ENCODE measurements at places on chromosomes 6 and 20. TPM values are rescaled to one million over a fixed set of nuclear protein-coding genes. Genes with fewer than 3 reads are reported as not detected.

The EZR gene
- total RNA-seq = 132 TPM

The TRMT11 gene
- 27.3 TPM for total RNA-seq

The TENT5A gene
- total RNA-seq = 4.2 TPM

The COL9A3 gene
- total RNA-seq = 4.1 TPM

The SLC17A1 gene
- not detected for total RNA-seq

The GSTA2 gene
- 0.14 TPM for total RNA-seq

The SOBP gene
- 4.1 TPM for total RNA-seq

The DNMT3B gene
- 2.7 TPM for total RNA-seq

The LTB gene
- total RNA-seq = 337 TPM

The CTSZ gene
- 64.2 TPM for total RNA-seq
